Stimulated activated CD4-positive, alpha-beta T cell treated with anti-CD3 and anti-CD28 coated beads, TNF-alpha, amount 100 ng/mL, for 1 hour (primary cell): ENCODE measurements at places on chromosomes 4 and X.

DNA sequence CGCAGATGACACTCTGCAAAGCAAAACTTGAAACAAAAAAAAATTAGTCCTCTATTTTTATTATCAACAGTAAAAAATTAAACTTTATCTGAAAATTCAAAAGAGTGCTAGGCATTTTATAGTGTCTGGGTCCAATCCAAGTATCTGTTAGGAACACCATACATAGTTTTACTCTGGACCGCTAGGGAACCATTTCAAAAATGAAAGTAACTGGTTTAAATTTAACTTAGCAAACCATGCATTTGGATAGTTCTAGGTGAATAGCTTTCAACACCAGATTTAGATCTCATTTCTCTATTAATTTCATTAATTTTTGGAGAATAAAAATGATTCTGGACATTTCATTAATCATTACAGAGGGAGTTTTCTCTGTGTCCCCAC lies 1.2 kb downstream of the KLKB1 start:
- no peak for DNase-seq

- no peak for DNase-seq
These were observed 192.2 kb downstream of the KCTD8 start for GRCh38 chr4:44256414-44256813.

GRCh38 chr4:62324215-62324614 lies 1124.1 kb downstream of the ADGRL3 start:
- no peak for DNase-seq

GRCh38 chr4:178871476-178871875 lies 1429.2 kb upstream of the AGA start:
- no peak for DNase-seq

DNA sequence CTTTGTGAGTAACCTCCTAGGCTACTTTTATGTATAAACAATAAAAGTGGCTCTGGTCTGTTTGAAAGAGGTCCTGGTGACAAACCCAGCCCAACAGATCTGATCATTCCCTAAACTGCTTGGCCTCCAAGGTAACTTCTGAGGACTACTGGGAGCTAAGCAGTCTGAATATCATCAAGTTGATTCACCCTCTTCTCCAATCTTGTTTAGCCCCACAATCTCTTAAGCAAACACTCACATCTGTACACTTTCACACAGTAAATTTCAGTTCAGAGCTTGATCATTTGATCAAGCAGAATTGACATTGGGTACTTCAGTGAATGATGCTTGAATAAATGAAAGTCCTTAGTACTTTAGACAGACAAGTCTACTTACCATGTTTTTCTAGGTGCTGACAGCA lies 74.7 kb downstream of the HCCS start:
- no peak for DNase-seq

GRCh38 chr4:52172166-52172565 lies 121.1 kb downstream of the SPATA18 start:
- no peak for DNase-seq

GRCh38 chr4:10007793-10008608 lies 13.3 kb downstream of the SLC2A9 start:
- DNase-seq: no peak

- no peak for DNase-seq
These were observed 136.5 kb downstream of the SH3KBP1 start for GRCh38 chrX:19750783-19751467.

DNA sequence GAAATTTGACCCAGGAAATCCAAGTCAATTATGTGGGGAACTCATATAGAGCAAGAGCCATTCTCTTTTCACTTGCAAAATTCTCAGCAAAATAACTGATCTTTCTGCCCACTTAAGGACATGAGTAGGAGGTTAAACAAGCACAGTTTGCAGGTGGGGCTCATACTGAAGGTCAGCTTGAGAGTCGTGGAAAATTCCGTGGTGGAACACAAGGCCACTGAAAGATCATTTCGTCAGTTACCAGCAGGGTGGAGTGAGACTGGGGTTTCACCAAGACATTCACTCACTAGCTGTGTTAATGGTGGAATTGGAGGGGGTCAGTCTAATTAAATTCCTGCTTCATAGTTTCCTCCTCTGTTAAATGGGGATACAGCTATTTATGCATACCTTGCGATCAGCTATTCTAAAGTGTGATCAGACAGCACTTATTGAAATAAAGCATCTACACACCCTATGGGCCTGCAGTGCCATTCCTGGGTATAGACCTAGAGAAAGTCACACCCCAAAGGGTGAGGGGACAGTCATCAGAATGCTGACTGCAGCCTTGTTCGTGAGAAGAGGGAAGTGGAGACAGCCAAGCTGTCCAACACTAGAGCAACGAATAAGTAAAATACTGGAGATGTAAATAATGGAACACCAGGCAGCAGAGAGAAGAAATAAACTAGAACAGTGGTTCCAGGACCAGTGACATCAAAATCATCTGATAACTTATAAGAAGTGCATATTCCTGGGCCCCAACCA lies 42.7 kb upstream of the CLNK start:
- no peak for DNase-seq

GRCh38 chr4:100742045-100742444 lies 224.2 kb upstream of the EMCN start:
- DNase-seq: no peak

DNA sequence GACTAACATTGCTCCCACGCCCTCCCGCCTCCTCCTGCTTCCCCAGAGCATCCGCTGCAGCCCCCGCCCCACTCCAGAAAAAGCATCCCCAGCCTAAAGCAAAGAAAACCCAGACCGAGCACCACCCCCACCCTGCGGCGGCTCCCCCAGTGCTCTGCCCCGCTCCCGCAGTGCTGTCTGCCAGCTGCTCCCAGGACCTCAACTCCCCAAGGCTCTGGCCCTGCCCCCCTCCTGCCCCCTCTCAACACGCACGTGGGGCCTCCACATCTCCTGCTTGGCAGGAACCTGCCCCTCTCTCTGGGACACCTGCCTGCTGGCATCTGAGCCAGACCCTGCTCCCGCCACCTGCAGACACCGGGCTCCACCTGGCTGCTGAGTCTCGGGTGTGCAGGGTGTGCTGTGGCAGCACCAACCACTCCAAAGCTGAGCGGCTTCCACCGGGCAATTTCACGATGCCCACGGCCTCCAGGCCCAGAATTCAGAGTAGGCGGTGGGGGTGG lies 79.4 kb downstream of the FAM53A start:
- DNase-seq: no peak

GRCh38 chr4:169252339-169253112 lies 18.2 kb downstream of the SH3RF1 start:
- DNase-seq: no peak

- DNase-seq: no peak
These were observed 8.9 kb upstream of the CDKL2 start for GRCh38 chr4:75639124-75639695.

DNA sequence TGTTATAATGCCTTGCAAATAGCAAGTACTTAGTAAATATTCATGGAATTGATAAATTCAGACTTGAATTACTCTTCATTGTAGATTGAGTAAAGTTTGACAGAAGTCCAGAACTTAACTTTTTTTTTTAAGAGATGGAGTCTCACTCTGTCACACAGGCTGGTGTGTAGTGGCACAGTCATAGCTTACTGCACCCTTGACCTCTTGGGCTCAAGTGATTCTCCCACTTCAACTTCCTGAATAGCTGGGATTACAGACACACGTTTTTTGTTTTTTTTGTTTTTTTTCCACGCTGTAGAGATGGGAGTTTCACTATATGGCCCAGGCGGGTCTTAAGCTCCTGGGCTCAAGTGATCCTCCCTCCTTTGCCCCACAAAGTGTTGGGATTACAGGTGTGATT lies 32.1 kb downstream of the UBE2K start:
- no peak for DNase-seq

DNA sequence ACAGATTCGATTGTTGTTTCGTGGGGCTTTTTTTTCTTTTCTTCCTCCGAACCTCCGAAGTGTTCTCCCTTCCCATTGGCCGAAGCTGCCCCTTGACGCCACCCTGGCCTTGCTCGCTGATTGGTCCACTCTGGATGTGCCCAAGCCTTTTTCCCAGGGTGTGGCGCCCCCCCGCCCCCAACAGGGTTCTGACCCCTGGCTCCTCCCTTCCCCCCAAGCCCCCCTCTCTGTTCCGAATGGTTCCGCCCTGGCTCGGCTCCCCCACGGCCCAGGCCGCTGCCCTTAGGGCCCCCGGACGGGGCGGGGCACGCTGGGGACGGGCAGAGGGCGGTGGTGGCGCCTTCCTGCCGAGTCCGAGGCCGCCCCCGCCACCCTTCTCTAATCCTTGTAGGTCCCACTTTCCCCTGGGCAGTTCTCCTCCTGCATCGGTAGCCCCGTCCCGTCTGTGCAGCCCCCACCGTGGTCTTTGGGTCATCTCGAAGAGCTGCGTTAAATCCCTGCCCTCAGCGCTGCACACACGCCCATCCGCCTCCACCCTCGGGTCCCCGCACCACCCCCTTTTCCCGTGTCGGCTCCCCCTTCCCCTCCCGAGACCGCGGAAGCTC lies 25.5 kb downstream of the UTP14A start:
- DNase-seq: peak; percentile 14

DNA sequence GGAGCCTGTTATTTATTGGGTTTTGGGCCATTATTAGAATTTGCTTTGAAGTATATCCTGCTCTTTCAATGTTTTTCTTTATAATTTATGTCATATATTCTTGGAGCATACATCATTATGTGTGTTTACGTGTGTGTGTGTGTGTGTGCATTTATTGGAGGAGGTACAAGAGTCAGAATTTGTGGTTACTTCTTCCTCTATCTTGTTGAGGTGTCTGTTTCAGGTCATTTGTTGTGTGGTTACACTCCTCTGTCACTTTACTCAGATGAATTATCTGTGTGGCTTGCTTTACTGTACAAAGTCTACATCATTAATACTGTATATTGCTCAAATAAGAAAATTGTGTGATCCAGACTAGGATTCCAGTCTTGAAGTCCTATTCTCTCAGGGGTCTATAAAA lies 1957.4 kb upstream of the TENM3 start:
- DNase-seq: no peak

GRCh38 chr4:84578540-84579402 lies 4.2 kb upstream of the CDS1 start:
- no peak for DNase-seq

GRCh38 chr4:87633243-87633642 lies 16.8 kb upstream of the DMP1 start:
- no peak for DNase-seq

- DNase-seq: no peak
These were observed 12.5 kb upstream of the PCYT1B start for GRCh38 chrX:24659646-24660045.

DNA sequence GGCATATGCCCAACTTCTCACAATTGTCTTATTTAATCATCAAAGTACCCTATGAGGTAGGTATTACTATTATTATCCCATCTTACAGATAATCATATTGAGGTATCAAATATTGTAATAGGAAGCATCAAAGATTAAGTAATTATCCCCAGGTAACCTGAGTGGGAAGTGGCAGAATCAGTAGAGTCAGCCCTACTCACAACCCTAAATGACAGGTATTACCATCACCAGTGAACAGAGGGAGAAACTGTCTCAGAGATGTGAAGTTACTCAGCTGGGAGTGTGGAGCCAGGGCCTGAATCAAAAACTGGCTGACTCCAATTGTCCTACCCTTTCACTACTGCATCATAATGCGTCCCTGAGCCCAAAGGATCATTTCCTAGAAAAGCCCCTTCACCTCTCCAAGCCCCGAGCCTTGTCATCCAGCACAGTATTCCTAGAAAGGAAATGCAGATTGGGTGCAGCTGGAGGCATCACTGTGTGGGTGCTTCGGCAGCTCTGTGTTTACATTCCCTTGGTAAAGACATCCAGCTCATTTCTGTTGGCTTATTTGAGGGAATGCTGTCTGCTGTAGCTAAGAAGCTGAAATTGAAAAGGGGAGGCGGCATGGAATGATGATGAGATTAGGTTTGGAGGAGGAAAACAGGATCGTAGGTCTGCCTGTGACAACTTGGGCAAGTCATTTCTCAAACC lies 72.8 kb downstream of the DHX15 start:
- no peak for DNase-seq

DNA sequence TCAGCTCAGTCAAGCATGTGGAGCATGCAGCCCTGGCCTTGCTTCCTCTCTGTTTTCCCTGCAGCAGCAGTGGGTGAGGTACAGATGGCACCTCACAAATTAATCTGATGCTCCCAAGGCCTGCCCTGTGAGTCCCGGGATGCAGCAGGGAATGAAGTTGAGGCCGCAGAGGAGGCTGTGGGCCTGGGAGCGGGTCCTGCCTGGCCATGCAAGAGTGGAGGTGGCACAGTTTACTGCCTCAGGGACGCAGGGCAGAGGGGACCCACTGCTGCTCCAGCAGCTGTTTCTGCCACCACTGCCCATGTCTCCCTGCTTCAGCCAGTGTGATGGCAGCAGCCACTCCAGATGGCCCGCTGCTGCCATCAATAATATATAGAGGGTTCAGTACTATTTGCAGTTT lies 474.6 kb downstream of the EPHA5 start:
- DNase-seq: no peak

GRCh38 chr4:48380583-48381167 lies 39.3 kb downstream of the SLAIN2 start:
- DNase-seq: no peak

DNA sequence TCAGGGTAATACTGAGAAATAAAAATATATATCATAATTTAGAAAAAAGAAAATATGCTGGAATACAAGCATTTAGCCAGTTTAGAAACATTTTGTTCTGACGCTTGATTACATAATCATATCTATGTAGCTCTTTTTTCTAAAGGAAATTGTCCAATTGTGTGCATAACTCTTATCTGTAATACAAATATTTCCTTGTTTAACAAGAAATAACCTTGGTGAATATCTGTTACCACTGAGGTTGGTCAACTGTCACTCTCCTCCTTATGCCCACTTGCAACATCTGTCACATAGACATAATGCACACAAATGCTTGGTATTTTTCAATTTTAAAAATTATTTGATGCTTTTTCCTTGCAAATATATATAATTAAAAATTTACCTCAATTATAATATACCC lies 609.7 kb downstream of the TLL1 start:
- no peak for DNase-seq

- no peak for DNase-seq
These were observed 37.6 kb upstream of the ERVMER34-1 start for GRCh38 chr4:52788806-52789205.

DNA sequence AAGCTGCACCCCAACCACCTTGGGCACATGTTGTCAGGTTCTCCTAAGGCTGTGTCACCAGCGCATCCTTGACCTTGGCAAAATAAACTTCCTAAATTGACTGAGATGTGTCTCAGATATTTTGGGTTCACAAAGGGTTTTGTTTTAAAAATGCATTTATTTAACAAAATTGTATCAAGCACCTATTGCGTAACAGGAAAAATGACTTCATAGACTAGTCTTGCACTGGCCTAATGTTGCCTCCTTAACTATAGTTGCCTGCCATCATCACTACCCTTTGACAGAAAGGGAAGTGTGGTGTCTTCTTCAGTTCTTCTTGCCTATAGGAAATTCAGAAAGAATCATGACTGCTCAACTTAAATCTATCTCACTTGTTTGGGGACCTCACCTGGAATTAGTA lies 374.2 kb downstream of the SH2D1A start:
- DNase-seq: no peak

- DNase-seq: no peak
These were observed 1082.0 kb downstream of the RAPGEF2 start for GRCh38 chr4:160184884-160185283.

- DNase-seq: no peak
These were observed 121.0 kb upstream of the DIAPH2 start for GRCh38 chrX:96563646-96564045.

GRCh38 chr4:94256828-94257227 lies 49.2 kb downstream of the SMARCAD1 start:
- DNase-seq: no peak
